ENCODE measurements at places on chromosomes 12 and 14.
A peak's percentile ranks its signal among the peaks of the same experiment; 100 is the strongest.

GRCh38 chr14:23589606-23590005, 11.0 kb upstream of the JPH4 start:
- no peak for DNase-seq

GRCh38 chr14:100677554-100678468, 48.9 kb upstream of the DLK1 start:
- peak; percentile 91 for DNase-seq

DNA sequence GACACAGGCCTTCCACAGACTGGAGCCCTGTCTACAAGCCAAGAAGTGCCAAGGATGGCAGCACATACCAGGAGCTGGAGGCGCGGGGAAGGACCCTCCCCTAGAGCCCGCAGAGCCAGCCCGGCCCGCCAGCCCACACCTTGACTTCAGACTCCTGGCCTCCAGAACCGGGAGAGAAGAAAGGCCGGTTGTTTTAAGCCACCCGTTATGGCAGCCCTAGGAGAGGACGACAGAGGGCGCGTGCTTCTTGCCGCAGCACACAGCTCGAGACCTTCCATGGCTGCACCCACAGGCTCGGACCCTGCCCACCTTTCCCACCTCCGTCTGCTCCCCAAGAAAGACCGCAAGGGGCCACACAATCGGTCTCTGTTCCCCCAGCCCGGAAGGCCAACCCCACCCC, 53.7 kb downstream of the RNF34 start:
- DNase-seq: no peak

- DNase-seq: no peak
Observed at GRCh38 chr14:71136386-71137060, 229.3 kb downstream of the PCNX1 start.

GRCh38 chr12:82225871-82226270, 132.3 kb downstream of the CCDC59 start:
- no peak for DNase-seq

GRCh38 chr12:88185988-88186387, 43.9 kb downstream of the TMTC3 start:
- DNase-seq: peak; percentile 72

- peak; percentile 40 for DNase-seq
Observed at GRCh38 chr12:49336645-49337584, at the start of gene C1QL4. Gene C1QL4, minus strand, starts transcription at chr12:49337188. Its CDS starts 711 bp downstream, at chr12:49336477.

GRCh38 chr12:109731806-109732205, 18.2 kb downstream of the FAM222A start:
- no peak for DNase-seq

DNA sequence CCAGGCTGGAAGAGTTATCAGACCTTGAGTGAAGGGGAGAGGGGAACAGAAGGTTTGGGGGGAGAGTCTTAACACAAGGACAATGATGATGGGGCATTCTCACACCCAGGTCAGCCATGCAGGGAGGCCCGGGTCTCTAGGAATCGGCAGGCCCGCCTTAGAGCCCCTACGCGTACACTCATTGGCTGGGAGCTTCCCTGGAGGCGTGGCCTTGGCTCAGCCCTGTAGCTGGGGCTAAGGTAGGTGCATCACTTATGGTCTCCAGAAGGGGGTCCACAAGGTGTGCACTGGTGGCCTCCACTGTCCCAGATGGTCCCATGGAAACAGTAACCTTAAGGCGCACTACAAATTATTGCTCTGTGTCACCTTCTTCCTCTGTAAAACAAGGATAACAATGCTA, 660.1 kb downstream of the MED13L start:
- no peak for DNase-seq

DNA sequence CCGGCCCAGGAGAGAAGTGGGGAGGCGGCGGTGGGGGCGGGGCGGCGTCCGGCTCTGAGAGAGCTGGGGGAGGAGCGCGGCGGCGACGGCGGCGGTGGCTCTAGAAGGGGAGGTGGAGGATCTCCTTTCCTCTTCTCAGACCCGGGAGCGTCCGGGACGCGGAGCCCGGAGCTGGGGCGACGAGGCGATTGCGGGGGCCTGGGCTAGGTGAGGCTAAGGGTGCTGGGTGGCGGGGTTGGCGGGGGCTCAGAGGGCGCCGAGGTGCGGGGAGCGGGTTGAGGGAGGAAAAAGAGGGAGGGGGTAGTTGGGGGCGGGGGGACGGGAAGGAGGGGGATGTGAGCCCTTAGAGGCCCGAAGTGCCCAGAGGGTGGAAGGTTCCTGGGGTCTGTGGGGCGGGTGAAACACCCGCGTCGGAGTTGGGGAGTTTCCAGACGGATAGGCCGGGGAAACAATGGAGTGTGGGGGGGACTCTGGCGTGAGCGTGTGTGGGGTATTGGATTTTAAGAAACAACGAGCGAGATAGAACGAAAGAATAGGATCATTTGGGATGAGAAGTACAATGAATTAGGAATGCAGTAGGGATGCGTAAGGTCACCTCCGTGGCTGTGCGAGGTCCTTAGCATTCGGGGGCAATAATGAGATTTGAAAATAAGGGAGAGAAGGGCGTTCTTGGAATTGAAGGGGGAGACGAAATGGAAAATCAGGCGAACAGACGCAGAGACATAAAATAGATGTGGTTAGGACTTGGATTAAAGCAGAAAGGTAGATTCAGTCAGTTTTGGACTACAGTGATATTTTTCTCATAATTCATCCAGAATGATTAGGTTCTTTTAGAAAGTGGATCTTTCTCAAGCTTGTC, at the start of gene SPATS2:
TSS of gene SPATS2 (plus strand) at position 82 of the 859 bp plus-strand sequence. CDS start 93,551 bp downstream, outside the sequence.
- DNase-seq: no peak

DNA sequence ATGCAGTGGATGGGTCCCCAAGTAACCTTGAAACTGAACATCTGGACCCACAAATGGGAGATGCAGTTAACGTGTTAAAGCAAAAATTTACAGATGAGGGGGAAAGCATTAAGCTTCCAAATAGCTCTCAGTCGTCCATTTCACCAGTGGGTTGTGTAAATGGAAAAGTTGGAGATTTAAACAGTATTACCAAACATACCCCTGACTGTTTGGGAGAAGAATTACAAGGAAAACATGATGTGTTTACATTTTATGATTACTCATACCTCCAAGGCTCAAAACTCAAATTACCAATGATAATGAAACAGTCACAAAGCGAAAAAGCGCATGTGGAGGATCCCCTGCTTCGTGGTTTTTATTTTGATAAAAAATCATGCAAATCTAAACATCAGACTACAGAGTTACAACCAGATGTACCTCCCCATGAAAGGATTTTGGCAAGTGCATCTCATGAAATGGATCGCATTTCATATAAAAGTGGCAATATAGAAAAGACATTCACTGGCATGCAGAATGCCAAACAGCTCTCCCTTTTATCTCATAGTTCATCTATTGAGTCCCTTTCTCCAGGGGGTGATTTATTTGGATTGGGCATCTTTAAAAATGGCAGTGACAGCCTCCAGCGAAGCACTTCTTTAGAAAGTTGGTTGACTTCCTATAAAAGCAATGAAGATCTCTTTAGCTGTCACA, 116.6 kb upstream of the NPAS3 start:
- no peak for DNase-seq

DNA sequence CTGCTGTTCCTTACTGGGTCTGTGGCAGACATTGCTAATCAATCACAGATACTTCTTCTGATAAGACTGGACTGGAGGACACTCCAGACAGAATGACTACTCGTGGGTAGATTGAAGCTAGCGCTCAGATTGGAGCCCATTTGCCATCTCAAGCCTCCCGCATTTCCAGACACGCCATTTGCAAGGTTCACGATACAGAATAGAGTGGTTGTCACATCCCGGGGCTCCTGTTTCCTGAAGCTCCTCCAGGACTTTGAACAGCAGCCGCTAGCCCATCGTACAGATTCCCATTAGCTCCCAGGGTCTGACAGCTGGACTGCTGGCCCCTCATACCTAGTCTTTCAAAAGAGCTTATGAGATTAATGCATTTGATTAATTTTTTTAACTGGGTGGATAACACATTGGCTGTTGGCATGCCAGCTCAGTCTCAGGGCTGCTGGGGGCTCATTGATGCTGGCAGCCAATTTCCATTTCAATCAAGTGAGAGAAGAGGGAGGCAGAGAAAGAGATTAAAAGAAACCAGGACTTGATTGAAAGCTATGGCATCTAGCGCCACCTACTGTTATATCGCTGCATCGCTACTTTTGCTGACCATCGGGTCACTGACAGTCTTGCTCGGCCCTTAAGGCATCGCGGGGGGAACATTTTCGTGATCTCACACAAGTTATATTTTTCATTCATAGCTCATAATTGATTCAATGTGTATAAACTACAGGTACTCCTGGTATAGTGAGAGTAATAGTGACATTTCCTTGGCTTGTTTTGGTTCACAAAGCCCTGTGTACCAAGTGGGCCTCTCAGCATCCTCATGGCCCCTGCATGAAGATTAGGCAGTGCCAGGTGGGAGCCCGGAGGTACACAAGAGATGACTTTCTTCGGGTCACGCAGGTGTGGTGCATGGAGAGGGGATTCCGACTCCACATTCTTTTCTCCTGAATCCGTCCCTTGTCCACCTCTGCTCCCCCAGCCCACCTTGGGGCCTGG, 78.6 kb downstream of the CCDC60 start:
- peak; percentile 48 for DNase-seq

GRCh38 chr12:68121143-68121542, 38.4 kb downstream of the IFNG start:
- no peak for DNase-seq

- no peak for DNase-seq
Observed at GRCh38 chr12:65113621-65114035, 7.5 kb downstream of the WIF1 start.

GRCh38 chr12:77813558-77813957, 17.1 kb upstream of the NAV3 start:
- peak; percentile 61 for DNase-seq

DNA sequence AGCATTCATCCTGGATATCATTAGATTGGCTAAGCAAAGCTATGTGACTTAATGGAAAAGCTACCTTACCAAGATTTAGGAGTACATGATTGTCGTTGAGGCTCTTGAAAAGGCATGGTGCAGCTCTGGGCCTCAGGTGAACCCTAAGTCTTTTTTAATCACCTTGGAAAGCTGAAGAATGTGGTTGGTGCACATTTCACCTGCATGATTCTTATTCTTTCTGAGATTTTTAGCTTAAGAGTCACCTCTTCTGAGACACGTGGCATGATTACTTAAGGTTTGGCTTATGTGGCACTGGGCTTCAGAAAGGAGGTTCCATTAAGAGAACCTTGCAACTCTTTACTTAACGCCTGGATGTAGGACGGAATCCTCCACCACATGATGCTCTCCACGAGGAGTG, 498.5 kb downstream of the TMEM117 start:
- no peak for DNase-seq

DNA sequence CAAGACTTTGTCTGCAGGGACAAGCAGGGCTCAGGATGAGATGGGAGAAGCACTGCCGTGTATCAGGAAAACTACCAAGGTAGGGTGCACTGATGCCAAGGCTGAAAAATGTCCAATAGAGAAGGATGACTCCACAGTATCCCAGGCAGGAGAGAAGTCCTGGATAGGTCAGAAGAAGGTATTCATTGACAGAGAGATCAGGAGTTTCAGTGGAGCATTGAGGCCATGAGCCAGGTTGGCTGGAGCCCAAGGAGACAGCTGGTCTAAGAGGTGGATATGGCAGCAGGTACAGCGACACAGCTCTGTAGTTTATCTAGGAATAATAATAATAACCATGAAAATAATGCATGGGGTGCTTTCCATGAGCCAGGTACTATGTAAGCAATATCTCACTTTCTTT, 180.9 kb downstream of the EXOC5 start:
- no peak for DNase-seq

DNA sequence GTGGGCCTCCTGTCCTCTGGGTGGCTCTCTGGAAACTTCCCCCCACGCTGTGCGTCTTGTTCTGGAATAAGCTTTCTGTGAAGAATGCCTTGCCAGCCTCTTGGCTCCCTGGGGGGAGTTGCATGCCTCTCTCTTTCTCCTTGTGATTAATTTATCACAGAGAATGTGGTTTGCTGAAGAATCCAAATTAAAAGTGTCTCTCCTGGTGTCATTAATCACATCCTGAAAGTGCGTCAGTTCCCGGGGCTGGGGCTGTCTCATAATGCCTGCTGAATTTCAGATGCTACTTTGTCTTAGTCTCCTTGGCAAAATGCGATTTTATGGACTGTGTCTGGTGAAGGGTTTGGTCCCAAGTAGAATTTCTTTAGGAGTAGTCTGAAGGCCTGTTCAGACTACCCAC, 787.7 kb upstream of the TMEM132C start:
- no peak for DNase-seq

- DNase-seq: no peak
Observed at GRCh38 chr12:103415681-103416080, 80.1 kb downstream of the C12orf42 start.

GRCh38 chr14:100698666-100699448, 27.8 kb upstream of the DLK1 start:
- no peak for DNase-seq

GRCh38 chr14:103308717-103309616, 25.1 kb upstream of the EIF5 start:
- DNase-seq: no peak

- no peak for DNase-seq
Observed at GRCh38 chr12:22719745-22720144, 94.8 kb downstream of the ETNK1 start.

GRCh38 chr12:132723764-132724140, 13.1 kb downstream of the PGAM5 start:
- DNase-seq: peak; percentile 95

DNA sequence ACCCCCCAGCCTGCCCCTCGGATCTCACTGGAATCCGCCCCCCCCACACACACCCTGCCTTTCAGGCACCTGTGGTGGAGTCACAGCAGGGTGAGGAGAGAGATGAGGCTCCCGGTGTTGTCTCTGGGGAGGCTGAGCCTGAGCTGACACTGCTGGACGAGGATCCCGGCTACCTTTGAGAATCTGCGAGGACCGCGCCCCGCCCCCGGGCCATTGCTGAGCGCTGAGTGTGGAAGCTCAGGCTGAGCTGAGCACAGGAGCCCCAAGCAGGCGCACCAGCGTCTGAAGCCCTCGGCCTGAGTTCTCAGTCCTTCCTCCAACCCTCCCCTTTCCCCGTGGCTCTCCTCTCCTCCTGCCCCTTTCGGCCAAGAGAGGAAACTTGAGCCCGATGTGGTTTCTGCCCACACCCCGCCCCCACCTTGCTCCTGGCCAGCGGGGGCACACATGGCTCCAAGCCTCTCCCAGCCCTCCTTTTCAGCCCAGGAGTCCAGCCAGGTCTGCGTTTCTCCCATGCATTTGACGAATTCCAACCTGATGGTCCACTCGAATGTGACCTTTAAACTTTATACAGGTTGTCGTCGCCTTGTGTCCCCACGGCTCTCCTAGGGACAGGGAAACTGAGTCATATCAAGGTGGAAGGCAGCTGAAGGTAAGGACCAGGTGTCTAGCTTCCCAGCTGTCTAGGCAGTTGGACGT, at the start of gene NFE2:
TSS of gene NFE2 (minus strand) at position 284 of the 696 bp plus-strand sequence. CDS start 5,767 bp downstream, outside the sequence.
- peak; percentile 72 for DNase-seq

DNA sequence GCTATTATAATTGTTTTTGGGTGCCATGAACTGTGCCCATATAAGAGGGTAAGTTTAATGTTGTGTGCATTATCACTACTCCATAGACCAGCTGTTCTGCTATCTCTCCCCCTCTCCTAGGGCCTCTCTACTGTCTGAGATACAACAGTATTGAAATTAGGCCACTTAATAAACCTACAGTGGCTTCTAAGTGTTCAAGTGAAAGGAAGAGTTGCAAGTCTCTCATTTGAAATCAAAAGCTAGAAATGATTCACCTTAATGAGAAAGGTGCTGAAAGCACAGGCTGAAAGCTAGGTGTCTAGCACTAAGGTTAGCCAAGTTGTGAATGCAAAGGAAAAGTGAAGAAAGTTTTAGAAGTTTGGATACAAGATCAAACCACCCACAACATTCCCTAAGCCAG, 168.0 kb downstream of the SLC16A7 start:
- no peak for DNase-seq

- no peak for DNase-seq
Observed at GRCh38 chr12:108063192-108063591, 65.9 kb upstream of the WSCD2 start.

- DNase-seq: no peak
Observed at GRCh38 chr12:124687174-124687902, 119.9 kb upstream of the NCOR2 start.

- DNase-seq: no peak
Observed at GRCh38 chr12:122250047-122250446, 16.2 kb downstream of the VPS33A start.

Data from amniotic epithelial cell (primary cell).